ENCODE measurements at places on chromosomes 4 and X. TPM values are rescaled to one million over a fixed set of nuclear protein-coding genes. Genes with fewer than 3 reads are reported as not detected.

RBPJ gene
- 61.1 TPM for total RNA-seq

GRCh38 chrX:21524008-21524407 is 134.1 kb downstream of the KLHL34 start:
- DNase-seq = no peak

DNA sequence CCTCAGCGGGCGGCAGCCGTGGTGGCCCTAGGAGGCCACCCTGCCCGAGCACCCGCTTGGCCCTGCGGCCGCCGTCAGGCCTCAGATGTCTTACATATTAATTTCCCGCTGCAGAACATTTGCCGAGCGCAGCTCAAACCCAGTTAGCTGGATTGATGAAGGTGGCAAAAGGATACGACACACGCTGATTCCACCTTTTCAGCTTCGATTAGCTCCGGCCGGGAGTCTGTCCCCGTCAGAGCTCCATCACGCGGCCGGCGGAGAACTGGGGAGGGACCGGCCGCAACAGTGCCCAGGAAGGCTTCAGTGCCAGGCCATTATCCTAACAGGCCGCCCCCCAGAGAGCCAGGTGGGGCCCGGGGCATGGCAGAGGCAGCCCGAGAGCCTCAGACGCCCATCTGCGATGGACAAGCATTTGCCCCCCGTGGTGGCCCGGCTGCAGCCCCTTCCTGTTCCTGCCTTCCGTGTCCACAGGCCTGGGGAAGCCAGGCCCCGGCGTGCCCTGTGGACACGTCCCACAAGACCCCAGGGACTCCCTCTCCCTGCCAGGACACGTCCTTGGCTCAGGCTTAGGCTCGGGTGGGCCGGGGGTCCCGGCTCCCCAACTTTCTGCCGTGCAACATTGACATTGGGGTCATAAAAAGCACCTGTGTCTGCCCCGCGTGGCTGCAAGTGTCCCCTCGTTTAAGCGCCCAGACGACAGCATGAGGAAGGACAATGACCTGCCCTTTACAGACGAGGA is 133.8 kb upstream of the NKX1-1 start:
- DNase-seq = no peak

VGLL1 gene
- total RNA-seq = not detected

FREM3 gene
- total RNA-seq = not detected

GRCh38 chr4:61923179-61923578 is 723.1 kb downstream of the ADGRL3 start:
- DNase-seq = no peak

- DNase-seq = no peak
Observed at GRCh38 chr4:117986321-117986720, 48.0 kb upstream of the NDST3 start.

- DNase-seq = no peak
Observed at GRCh38 chr4:128461291-128462102, 173.9 kb upstream of the PGRMC2 start.

SRPX gene
- not detected for total RNA-seq

DNA sequence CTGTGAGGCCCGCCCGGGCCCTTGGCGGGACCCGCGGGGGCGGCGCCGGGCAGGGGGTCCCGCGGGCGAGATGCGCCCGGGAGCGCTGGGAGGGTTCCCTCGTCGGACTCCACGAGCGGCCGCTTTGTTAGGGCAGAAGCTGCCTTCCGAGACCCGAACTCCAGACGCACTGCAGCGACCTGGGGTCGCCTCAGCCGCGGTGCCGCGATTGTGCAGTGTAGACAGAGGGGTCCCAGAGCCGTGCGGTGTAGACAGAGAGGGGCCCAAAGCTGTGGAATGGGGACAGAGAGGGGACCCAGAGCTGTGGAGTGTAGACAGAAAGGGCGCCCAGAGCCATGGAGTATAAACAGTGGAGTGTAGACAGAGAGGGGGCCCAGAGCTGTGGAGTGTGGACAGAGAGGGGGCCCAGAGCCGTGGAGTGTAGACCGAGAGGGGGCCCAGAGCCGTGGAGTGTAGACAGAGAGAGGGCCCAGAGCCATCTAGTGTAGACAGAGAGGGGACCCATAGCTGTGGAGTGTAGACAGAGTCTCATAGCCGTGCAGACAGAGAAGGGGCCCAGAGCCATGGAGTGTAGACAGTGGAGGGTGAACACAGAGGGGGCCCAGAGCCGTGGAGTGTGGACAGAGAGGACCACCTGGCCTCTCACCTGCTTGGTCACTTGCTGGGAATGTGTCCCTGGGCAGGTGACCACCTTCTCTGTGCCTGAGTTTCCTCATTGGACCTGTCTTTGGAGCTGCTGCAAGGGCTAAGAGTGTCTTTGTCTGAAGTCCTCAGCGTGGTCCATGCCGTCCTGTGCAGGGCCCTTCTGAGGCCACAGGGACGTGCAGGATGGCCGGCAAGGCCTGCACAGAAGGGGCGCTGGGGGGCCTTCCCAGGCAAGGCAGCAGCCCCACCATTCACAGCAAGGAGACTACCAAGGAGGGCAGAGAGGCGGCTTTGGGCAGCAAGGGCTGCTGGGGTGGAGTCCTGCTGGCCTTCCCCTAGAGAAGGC is 875 bp downstream of the RGS12 start:
- DNase-seq = peak; percentile 5

GRCh38 chrX:79084923-79085322 is 59.6 kb upstream of the GPR174 start:
- no peak for DNase-seq

GRCh38 chr4:71860643-71861042 is 76.8 kb upstream of the GC start:
- DNase-seq = peak; percentile 39

Measured in OCI-LY7 (cell line).